ENCODE measurements at places on chromosomes 6 and 20.

GRCh38 chr6:11018225-11018624, 25.9 kb downstream of the ELOVL2 start:
- no peak for DNase-seq

DNA sequence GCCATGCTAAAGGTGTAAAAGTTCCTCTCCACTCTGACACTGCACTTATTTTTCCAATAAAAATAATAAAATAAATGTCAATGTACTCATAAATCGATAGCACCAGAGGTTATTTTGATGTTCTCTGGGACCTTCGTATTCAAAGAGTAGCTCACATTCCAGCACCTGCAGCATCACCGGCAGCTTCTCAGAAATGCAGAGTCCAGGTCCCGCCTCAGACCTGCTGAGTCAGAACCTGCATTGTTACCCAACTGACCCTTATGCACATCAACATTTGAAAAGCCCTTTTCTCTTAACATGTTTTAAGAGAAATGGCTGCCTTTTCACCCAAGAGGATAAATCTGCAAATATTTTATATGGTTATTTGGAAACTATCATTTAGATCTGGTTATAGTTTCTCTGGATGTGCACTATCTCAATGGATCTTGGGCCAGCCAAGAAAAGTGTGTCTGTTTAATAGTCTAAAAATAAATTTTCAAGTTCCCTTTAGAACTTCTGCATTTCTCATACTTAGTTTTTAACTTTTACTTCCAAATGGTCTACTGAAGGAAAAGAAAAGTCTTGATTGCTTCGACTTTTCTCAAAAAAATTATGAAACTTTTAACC, 216.2 kb upstream of the PRDM1 start:
- DNase-seq, result no peak

DNA sequence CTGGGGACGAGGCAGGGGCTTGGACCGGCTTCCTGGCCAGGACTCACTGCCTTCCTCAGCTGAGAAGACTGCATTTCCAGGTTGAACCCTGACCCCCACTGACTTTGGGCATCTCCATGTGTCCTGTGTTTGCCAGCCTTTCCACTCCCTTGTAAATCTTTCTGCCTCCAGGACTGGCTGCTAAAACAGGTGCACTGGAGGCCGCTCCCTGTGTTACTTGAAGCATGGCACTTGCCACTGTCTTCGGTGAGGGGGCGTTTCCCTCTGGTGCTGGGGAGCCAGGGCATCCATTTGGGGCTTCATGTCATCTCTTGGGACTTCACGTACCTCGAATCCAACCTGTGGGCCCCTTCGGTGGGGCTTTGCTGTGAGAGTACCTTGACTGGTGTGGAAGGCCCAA, 6.7 kb upstream of the RBM38 start:
- no peak for DNase-seq

DNA sequence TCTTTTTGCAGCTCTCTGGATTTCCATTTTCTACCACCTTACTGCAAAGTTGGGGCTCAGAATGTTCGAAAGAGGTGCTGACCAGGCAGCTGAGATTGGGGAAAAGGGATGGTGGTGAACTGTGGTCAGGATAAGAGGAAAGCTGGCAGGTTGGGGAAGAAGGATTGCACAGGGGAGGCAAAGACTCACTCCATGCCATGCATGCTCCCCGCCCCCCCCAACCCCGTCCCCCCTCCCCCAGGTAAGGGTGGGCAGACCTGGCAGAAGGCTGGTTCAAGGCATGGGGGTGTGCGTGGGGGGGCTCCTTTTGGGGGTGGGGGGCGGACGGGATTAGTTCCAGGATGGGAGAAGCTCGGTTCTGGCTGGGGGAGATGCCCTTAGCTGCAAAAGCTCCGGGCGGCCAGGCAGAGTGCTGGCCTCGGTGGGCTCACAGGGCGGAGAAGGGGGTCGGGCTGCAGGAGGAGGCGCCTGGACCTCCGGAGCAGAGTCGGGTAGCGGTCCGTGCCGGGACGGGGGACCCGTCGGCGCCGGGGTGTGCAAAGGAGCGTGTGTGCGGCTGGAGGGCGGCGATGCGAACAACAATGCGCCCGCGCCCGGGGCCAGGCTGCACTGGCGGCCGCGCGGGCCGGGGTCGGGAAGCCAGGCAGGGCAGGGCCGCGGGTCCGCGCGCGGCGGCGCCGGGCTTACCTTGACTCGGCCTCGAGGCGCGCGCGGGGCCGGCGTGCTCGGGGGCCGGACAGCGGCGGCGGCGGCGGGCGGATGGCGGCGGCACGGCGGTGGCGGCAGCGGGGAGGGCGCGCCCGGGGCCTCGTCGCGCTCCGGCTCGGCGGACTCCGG, 880 bp downstream of the ADNP start:
- DNase-seq, result peak; percentile 39

DNA sequence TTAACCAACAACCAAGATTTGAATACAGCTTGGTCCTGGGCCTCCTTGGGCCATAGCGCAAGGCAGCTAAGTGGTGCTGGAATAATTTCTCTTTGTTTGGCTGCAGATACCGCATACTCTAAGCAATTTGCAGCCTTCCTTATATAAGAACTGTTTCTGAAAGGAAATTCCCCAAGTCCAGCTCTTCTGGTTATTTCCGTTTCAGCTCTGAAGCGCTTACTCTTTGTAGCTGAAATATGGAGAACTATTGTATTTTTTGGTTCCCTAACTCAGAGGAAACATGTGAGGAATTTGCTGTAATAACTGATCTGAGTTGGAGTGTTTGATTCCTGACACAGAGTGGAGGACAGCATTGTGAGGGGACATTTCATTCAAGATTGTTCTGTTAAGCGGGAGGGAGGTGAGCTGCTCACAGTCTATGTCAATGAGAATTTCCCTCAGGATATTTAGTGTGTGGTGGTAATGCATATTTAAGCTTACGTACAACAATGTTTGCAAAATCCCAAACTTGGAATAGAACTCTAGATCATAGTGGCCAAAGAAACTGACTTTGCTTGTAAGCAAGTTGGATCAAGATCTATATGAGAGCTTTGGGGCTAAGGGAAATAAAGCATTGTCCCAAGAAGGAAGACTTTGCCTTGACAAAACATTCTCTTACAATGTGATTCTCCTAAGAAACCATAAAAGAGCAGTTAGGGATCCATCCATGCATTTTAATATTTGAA, 576.6 kb upstream of the FLRT3 start:
- no peak for DNase-seq

GRCh38 chr20:22795871-22796270, 211.5 kb upstream of the FOXA2 start:
- DNase-seq, result no peak

DNA sequence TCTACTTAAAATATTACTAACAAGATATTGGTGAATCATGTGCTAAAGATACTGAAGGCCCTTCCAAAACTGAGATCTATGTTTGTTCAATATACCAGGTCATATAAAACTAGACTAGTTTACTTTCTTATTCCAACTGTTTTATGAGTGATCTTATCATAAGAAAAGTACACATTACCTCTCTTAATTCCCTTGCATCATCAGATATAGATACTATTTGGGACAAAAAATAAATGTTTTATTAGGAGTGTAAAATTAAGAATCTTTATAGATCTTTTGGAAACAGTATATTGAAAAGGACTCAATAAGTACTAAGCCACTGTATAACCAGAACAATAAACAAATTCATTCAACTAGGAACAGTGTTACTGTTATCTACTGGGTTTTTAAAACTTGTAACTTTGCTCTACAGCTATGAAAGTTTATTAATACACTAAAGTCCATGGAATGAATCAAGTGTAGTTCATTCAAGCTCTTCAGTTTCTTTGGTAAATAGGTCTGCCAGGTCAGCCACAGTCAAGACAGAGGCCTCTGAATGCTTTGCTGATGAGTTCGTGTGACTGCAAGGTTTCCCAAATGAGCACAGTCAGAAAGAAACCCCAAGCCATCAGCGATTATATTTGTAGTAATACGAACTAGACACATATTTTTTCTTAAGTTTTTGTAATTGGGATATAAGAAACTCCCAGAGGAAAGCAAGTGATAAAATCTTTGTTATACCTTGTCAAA, 71.8 kb upstream of the FBXO30 start:
- no peak for DNase-seq

GRCh38 chr6:15287670-15288375, 42.0 kb downstream of the JARID2 start:
- no peak for DNase-seq

GRCh38 chr20:19742974-19743639, 15.0 kb upstream of the RIN2 start:
- no peak for DNase-seq

GRCh38 chr6:40819182-40819834, 219.7 kb downstream of the UNC5CL start:
- no peak for DNase-seq

- DNase-seq, result no peak
Measured at GRCh38 chr6:46645265-46645664, 7.4 kb downstream of the CYP39A1 start.

DNA sequence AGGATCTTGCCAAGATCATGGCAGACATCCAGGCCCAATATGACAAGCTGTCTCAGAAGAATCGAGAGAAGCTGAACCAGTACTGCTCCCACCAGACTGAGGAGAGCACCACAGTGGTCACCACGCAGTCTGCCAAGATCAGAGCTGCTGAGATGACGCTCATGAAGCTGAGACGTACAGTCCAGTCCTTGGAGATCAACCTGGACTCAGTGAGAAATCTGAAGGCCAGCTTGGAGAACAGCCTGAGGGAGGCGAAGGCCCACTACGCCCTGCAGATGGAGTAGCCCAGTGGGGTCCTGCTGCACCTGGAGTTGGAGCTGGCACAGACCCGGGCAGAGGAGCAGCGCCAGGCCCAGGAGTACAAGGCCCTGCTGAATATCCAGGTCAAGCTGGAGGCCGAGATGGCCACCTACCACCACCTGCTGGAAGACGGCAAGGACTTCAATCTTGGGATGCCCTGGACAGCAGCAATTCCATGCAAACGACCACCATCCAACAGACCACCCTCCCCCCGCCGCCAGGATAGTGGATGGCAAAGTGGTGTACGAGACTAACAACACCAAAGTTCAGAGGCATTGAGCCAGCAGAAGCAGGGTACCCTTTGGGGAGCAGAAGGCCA, 44.7 kb upstream of the GRM4 start:
- no peak for DNase-seq

DNA sequence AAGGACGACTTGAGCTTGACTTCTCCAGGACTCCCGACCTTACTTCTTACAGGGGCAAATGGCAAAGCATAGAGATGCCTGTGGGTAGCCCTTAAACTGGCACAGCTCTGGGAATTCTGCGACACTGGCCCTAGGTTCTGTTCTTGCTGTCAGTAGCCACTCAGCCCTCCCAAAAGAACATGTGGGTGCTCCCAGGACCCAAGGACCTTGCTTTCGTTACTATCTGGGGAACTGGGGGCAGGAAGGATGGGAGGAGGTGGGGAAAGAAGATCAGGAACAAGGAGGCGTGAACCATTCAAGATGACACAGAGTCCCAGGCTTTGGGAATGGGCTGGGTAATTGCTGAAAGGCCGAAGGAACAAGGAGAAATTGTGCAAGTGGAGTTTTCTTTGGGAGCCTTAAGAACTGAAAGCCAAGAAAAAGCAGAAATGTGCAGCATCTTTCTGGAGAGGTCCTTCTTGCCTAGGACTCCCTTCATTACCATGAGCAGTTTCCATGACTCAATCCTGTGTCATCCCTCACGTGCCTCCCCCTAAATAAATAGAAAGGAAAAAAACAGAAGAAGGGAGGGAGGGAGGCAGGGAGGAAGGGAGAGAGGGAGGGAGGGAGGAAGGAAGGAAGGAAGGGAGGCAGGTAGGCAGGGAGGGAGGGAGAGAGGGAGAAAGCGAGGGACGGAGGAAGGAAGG, 284.6 kb upstream of the FOXQ1 start:
- no peak for DNase-seq

DNA sequence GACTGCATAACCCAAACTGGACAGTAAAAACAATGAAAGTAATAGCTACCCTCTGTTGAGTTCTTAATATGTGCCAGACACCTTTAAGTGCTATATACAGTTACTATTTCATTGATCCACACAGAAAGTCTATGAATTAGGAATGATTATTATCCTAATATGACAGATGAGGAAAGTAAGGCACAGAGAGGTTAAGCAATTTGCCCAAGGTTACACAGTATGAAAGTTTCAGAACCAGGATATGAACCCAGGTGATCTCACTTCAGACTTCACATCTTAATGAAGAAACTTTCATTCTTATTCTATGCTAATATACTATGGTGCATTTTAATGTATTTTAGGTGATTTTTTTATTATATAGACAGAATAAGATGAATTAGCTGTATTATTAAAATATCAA, 40.6 kb upstream of the RIPPLY2 start:
- no peak for DNase-seq

- no peak for DNase-seq
Measured at GRCh38 chr20:12358006-12358654, 440.4 kb downstream of the BTBD3 start.

GRCh38 chr6:29845405-29846006, 17.9 kb downstream of the HLA-G start:
- peak; percentile 65 for DNase-seq

DNA sequence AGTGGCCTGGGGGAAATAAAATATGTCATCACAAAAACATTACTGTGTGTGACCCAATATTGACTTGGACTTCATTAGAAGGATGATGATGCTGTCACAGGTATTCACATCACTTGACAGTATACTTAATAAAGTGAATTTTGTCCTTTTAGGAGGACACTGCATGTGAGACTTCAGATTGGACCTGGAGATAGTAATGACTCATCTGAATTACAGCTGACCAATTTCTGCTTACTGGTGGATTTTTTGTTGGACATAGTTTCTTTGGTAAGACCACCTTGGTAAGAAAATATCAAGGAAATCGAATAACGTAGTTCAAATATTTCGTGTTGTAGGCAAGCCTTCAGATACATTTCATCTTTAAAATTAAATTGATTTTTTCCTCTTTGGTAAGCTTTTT, 57.1 kb downstream of the DOP1A start:
- no peak for DNase-seq
